DND-41 (cell line): ENCODE measurements at places on chromosomes 3 and 15.

DNA sequence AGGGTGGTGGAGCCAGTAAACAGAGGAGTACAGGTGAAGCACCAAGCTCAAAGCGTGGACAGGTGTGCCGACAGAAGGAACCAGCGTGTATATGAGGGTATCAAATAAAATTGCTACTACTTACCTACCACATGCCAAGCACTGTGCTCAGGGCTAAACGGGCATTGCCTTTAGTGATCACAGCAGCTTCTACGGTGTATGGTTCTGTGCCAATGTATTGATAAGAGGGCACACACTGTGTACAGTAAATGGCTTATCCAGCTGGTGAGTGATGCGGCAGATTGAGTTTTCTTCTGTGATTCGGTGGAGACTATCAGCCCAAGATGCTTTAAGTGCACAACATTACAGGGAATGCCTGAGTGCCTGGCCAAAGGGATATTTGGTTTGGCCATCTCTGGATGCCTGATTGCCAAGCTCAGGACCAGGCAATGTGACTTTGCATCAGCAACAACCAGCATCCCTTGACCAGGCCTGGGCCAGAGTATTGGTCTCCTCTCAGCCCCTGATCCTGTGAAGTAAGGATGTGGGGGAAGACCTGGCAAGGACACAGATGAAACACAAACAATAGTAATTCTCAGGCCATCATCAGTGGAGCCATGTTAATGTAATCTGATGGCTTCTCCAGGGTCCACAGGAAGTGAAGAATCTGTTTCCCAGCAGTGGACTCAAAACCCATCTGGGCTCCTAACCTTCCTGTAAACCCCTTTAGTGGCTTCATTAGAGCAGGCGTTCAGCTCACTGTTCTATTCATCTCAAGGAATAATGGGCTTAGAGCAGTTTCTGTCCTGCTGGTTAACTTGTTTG lies 14.1 kb downstream of the STARD5 start:
- DNase-seq, result no peak

- no peak for DNase-seq
Observed at GRCh38 chr15:99963096-99963825, 230.0 kb upstream of the LYSMD4 start.

DNA sequence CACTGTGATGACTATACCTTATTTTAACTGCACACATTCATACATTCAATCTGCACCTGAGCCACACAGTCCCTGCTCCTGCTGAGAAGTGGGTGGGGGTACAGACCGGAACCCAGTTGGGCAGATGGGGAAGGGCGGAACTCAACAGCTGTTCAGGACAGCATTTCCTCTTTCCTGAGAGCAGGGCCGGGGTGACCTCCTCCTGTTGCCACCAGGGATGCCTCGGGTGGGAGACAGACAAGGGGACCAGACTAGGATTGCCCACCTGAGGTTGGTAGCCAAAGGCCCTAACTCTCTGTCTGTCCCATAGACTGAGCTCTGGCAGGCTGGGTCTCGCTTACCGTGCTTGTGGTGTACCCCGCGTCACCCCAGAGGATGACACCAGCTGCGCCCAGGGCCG lies 3.9 kb downstream of the HYAL2 start:
- DNase-seq, result no peak

DNA sequence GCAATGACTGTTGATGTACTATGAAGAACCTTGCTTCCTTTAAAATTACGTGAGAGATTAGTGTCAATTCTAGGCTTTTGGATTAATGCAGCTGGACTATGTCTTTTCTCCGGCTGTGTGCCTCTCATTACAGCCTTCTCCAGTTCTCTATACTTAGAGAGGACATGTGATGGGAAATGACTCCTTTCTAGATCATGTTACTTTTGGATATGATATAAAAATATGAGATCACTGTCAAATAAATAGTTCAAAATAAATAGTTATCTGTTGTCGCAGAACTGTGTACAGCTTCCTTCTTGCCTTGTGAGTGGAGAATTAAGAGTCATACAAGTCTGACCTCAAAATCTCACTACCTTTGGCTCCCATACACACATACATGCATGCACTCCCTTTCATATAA lies 592.4 kb downstream of the DIPK2A start:
- no peak for DNase-seq

GRCh38 chr15:76310475-76311099 lies 682 bp downstream of the ETFA start:
- no peak for DNase-seq
